ENCODE measurements at places on chromosomes 7 and 10.

DNA sequence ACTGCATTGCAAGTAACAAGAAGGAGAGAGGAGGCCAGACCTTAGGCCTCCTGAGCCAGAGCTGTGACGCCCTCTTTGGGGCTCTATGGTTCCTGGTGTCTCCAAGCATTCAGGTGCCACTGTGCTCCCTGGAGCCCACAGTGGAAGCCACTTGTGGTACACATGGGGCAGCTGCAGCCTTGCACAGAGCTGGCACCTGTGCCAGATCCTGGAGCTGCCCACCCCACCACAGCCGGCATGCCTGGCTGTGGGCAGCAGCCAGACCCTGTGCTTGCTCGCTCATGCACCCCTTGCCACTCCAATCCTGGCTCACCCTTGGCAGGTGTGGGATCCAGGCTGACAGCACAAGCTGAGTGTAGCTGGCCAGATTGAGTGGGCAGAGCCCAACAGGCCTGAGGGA is 173.8 kb upstream of the SMIM30 start:
- no peak for DNase-seq

DNA sequence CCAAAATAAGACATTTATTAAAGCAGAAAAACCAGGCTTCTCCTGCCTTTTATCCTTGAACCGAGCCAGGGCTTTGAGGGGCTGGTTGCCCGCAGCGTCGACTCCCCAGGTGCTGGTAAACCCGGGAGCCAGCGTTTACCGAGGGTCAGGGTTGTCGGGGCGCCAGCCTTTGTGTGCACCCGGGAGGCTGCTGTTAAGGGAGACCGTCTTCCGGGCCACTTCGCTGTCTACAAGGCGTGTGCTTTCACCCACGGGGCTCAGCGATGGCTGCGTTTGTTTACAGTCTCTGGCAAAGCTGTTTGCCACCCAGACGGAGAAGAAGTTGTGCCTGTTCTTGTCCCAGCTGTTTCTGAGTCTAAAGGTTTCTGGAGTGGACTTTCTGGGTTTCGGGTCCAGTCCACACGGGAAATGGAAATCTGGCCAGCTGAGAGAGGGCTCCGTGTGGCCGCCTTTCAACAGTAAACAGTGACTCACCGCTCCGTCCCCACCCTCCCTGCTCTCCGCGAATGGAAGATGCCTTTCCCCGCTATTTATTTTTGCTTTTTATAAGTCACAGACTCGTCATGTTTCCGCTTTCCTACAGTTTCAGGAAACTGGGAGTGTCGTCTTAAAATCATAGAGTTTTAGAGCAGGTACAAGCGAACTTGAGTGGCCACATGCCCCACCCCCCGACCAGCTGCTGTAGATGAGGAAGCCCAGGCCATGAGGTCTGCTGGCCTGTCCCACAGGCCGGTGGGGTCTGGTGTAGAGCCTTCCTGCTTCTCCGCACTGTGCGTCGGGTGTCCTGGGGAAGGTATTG is 2.2 kb downstream of the MAFK start:
- DNase-seq: no peak

DNA sequence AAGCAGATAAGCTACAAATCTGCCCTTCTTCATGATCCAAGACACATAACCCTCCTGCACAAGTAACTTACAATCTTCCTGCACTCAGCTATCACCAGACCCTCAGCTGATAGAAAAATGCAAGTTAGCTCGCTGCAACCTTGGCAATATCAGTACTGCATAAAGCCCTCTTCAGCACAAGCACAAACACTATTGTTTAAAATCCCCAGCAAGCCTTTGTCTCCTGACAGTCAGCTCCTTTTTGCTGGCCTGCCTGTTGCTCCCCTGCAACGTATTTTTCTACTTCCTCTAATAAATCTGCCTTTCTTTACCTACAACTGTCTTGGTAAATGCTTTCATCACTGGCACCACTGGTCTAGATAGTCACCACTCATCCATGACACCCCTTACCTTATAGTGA is 59.8 kb downstream of the BAMBI start:
- DNase-seq: no peak

GRCh38 chr10:30697806-30698205 is 68.3 kb upstream of the LYZL2 start:
- DNase-seq: no peak

DNA sequence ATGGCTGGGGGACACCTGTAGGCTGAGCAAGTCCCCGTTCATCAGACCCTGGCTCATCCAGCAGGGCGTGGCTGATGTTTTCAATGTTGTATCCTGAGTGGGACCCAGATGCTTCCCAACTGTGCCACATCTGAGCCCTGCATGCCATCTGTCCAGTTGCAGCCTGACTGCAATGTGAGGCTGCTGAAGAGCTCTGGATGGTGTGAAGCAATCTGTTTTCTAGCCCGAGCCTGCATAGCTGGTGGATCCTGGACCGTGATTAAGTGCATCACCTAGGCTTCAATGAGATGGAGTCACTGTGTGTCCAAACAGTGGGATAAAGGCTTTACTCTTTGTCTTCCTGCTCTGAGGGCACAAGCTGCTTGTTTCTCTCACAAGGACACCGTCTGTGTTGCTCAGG is 99.8 kb downstream of the TCF7L2 start:
- DNase-seq: no peak

DNA sequence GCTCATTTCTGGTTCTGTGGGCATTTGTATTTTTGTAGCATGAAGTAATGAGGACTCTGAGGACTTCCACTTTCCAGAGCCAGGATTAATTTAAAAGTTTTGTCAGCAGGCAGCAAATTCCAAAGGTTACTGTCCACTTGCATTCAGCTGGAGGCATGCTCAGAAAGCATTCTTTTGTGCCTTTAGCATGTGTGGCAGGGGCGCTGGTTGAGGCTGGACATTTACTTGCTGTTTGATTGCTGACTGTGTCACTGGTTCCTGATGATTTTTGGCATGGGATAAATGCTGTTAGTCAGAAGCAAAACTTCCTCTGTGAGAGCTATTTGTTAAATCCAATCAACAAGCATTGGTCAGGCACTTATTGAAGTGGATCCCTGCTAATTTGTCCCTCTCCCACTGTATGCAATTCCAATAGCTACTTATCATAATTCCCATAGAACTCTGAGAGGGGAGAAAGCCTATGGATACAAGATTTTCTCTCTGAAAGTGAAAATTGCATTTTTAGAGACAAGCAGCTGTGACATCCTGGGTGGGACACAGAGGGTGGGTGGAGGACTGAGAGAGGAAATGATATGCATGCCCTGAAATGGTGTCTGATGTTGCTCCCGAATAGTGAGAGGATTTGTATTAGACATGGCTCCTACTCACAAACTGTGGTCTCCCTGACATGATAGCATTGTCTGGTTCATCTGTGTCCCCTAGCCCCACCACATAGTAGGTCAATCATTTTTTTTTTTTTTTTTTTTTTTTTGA is 161.2 kb upstream of the WDR11 start:
- DNase-seq: no peak

- no peak for DNase-seq
These were observed 683.7 kb upstream of the NRP1 start for GRCh38 chr10:34018129-34018528.

DNA sequence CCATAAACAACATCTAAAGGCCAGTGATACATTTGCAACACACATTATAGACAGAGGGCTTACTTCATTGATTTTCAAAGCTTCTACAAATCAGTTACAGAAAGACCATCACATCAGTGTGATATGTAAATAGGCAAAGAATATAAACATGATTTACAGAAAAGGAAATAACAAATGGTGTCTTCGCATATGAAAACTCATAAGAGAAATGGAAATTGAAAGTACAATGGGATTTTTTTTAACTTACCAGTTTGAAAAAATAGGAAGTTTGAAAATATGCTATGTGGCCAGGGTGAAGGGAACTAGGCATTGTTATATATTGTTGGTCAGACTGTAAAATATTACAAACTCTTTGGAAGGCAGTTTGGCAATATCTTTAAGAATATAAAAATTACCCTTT is 27.3 kb downstream of the SEC23IP start:
- peak; percentile 27 for DNase-seq

DNA sequence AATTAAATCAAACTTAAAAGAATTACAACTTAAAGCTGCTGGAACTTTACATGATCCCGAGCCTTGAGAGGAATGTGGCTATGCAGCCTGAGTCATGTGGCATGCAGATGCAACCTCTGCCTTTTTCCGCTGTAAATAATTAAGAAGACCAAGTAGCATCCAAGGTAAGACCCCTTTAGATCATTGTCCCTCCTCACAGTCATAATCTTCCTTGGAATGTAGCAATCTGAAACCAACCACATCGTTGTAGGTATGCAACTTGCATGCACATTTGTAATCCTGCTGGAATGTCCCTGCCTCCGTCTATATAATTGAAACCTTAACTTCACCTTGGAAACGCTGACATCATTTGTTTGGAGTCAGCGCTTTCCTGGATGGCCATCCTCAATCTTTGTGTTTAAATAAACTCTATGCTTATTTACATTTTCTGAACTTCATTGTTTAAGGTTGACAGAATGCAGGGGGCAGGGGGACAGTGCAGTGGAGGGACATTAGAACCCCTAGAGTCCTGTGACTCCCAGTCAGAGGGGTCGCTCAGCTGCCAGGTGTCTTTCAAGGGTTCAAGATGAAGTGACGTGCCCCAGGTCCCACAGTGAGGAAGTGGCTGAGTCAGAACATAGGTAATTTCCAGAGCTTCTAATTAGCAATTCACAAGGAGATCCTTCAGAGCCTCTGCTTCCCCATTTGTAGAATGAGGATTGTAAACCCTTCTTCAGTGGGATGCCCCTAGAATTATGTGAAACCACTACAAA is 110.7 kb downstream of the RALA start:
- no peak for DNase-seq

DNA sequence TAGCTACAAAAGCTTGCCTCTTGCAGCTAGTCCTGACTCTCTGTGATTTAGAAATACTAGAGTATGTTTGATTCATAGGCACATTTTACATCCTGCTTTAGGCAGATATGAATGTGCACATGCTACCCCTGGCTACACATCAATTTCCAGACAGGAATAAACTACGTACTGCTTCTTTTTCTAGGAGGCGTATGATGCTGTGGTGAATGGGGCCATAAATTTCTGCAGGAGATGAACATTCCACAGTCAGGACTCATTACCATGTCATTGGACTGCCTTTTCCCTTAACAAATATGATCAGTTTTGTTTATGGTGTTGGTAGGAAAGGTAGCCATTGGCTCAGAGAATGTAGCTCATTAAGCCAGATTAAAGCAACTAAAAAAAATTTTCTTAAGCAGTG is 50.1 kb upstream of the IFRD1 start:
- no peak for DNase-seq

DNA sequence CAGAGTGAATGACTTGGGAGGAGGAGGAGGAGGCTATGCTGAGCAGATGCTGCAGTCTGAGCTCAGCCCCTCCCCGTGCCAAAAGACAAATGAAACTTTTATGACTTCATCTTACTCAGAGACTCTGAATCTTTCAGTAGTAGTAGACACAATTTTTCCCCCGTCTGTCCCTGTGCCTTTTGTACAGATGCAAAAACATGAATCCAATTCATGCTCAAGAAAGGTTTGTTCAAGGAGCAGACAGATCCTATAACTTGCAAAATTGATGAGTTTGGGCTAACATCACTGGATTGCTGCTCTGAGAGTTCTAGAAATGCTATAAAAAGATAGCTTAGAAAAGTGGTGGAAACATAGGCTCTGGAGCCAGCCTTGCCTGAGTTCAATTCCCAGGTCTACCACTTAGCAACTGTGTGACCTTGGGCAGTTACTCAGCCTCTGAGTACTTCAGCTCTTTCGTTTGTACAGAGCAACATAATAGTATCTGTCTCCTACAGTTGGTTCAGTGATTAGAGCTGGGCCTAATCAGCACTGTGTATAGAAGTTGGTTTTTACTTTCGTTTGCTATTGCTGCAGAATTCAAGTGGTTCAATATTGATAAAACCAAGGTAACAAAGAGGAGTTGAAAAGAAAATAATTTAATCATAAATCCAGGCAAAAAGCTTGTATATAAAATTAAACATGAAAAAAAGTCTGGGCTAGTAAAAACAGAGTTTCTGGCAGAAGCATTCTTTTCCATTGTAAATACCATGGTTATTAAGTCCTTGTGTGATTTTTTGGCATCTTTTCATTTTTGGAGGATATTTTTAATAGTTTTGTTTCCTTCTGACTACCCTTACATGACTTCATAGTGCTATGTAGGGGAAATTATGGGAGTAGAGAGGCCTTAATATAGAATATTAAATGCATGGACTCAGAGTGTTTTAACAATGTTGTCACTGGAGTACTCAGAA is 174.2 kb upstream of the ZNF32 start:
- no peak for DNase-seq

- DNase-seq: peak; percentile 72
These were observed 643 bp downstream of the SMO start for GRCh38 chr7:129188892-129189660.

GRCh38 chr10:25357269-25357668 is 182.5 kb downstream of the GPR158 start:
- no peak for DNase-seq

- DNase-seq: no peak
These were observed 1.5 kb downstream of the CLDN12 start for GRCh38 chr7:90404777-90405176.

DNA sequence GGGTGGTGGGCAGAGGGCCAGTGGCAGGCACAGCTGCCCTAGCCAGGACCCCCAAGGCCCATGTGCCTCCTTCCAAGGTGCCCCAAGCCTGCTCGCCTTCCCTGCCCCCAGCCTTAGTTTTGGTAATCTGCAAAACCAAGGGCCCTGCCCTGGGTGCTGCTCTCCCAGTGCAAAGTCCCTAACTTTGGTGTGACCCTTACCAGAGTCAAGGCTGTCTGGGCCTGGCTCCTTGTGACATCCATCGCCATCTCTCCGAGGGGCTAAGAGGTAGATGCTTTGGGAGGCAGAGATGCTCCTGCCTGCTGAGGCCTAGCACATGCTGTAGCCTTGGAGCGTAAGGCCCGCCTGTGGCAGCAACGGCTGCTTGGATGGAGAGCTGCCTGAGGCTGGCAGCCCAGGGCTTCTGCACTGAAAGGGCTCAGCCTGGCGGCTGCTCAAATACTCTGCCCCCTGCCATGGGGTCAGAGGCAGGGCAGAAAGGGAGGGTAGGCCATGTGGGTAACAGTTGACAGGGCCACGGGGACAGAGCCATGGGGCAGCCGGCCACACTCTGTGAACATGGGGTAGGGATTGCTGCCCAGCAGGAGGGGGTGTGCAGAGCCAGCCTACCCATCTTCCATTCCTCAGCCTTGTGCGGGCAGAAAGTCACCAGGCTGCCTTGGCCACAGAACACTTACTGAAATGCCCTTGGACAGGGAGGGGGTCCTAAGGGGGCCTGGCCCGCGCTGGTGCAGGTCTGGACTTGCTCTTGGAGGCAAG is 17.9 kb upstream of the MYL7 start:
- DNase-seq: no peak

GRCh38 chr10:97991871-97992270 is 38.5 kb downstream of the CRTAC1 start:
- DNase-seq: no peak

DNA sequence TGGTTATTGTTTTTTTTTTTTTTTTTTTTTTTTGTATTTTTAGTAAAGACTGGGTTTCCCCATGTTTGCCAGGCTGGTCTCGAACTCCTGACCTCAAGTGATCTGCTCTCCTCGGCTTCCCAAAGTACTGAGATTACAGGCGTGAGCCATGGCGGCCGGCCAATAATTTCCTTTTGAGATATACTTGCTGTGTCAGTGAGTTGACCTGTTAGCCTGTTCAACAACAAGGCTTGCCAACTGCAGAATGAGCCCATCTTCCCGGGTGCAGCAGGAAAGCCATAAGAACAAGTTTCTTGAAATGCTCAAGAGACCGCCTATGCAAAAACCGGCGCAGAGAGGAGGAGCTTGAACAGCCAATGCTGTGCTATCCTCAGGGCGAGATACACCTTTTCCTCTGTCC is 112.5 kb downstream of the PRPF18 start:
- no peak for DNase-seq

GRCh38 chr10:14665865-14666857 is 108.5 kb downstream of the FAM107B start:
- no peak for DNase-seq
